A375 (cell line): ENCODE measurements at places on chromosomes 2 and 18. TPM values are rescaled to one million over a fixed set of nuclear protein-coding genes. Genes with fewer than 3 reads are reported as not detected.

The OR6B3 gene
- not detected in 2 replicates for total RNA-seq

The ATOH8 gene
- total RNA-seq = 7.6 and 10.0 TPM in 2 replicates

The COLEC11 gene
- total RNA-seq = not detected in 2 replicates

The CHCHD5 gene
- 20.5 and 28.5 TPM in 2 replicates for total RNA-seq

The TDRD15 gene
- not detected in 2 replicates for total RNA-seq

The STRADB gene
- total RNA-seq = 12.8 and 13.0 TPM in 2 replicates

The RAB6C gene
- total RNA-seq = 0.05 TPM in 1 of 2 replicates, not detected in the other

The UPP2 gene
- total RNA-seq = not detected in 2 replicates

The CFAP65 gene
- 0.08 TPM in 1 of 2 replicates, not detected in the other for total RNA-seq

The RTKN gene
- 27.1 and 30.5 TPM in 2 replicates for total RNA-seq

The CHST9 gene
- 0.05 and 0.19 TPM in 2 replicates for total RNA-seq

The EHD3 gene
- total RNA-seq = 22.9 and 23.2 TPM in 2 replicates

The POTEF gene
- 15.5 and 16.4 TPM in 2 replicates for total RNA-seq

The LHCGR gene
- total RNA-seq = not detected in 2 replicates

The TTN gene
- total RNA-seq = 0.38 and 1.5 TPM in 2 replicates

The RTP5 gene
- total RNA-seq = not detected in 2 replicates

The BCL2 gene
- 3.4 and 4.1 TPM in 2 replicates for total RNA-seq

The ACMSD gene
- not detected in 2 replicates for total RNA-seq

The ALPG gene
- total RNA-seq = not detected in 2 replicates

The PAX8 gene
- total RNA-seq = 1.5 and 1.6 TPM in 2 replicates

The SNED1 gene
- 10.2 and 13.6 TPM in 2 replicates for total RNA-seq
